ENCODE measurements at places on chromosomes 12 and 14. TPM values are rescaled to one million over a fixed set of nuclear protein-coding genes. Genes with fewer than 3 reads are reported as not detected.

The ACVR1B gene
- 9.5 TPM for total RNA-seq

The HOXC6 gene
- total RNA-seq, result 1.5 TPM

The NAV3 gene
- 97.2 TPM for total RNA-seq

The KRT2 gene
- total RNA-seq, result not detected

The DPPA3 gene
- not detected for total RNA-seq

The NOVA1 gene
- 31.6 TPM for total RNA-seq

The CCDC60 gene
- 5.6 TPM for total RNA-seq

The KRT82 gene
- total RNA-seq, result not detected

The CDK17 gene
- total RNA-seq, result 127 TPM

The DNAJC22 gene
- 1.0 TPM for total RNA-seq

The AGAP2 gene
- 1.4 TPM for total RNA-seq

The TPH2 gene
- not detected for total RNA-seq

The CCDC38 gene
- total RNA-seq, result not detected

The TAS2R19 gene
- 24.5 TPM for total RNA-seq

The ABCC9 gene
- 75.2 TPM for total RNA-seq

The SERPINA9 gene
- not detected for total RNA-seq

The ANAPC7 gene
- 56.6 TPM for total RNA-seq
